Left renal cortex interstitium (tissue), 4 donors: ENCODE measurements at places on chromosomes 3 and 15.

DNA sequence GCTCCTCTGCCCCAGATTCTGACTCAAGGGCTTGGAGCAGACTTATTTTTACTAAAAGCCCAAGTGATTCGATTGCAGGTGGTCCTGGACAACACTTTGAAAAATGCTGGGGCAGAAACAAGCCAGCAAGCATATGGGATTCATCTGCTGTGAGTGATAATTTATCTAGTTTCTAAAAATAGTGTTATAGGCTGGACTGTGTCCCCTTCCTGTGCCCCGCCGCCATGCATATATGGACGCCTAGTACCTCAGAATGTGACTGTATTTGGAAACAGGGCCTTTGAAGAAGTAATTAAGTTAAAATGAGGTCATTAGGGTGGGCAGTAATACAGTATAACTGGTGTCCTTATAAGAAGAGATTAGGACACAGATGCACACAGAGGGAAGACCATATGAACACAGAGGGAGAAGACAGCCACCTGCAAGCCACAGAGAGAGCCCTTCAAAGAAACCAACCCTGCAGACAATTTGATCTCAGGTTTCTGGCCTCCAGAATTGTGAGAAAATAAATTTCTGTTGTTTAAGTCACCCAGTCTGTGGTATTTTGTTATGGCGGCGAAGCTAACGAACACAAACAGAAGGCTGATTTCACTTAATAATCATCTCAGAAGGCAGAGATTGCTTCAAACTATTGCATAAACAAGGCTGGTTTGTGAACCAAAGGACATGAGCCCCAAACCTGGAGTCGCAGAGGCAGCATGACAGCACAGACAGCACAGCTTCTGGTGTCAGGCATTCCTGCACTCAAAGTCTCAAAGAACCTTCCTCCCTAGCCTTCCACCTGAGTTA, 59.1 kb downstream of the CCNL1 start:
- no peak for DNase-seq

GRCh38 chr15:90059208-90059985, 42.9 kb downstream of the IDH2 start:
- no peak for DNase-seq

DNA sequence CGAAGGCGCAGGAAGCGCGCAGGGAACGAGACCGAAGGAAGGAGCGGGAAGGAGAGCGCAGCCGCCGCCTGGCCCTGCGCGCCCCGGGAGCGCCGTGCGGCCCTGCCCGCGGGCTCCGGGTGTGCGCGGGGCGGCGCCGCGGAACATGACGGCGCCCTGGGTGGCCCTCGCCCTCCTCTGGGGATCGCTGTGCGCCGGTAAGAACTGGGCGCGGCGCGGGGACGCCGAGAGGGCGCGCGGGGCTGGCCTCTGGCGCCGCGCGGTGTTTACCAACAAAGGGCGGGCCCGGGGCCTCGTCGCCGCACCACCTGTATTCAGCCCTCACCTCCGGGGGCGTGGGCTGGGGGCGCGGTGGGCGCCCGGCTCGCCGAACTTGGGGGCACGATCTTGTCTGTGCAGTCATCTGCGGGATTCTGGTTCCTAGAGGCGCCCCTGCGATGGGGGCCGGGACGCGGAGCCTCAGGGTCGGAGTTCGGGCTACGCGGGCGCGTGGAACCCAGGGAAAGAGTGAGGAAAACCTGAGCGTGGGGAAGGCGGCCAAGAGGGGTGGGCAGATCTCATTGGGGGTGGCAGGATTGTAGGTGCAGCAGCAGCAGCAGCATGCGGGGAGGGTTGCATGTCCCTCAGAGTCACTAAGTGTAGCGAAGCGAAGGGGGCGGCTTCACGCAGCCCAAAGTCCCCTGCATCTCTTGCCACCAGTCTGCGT, 641 bp downstream of the ACVR2B start:
- DNase-seq = no peak

DNA sequence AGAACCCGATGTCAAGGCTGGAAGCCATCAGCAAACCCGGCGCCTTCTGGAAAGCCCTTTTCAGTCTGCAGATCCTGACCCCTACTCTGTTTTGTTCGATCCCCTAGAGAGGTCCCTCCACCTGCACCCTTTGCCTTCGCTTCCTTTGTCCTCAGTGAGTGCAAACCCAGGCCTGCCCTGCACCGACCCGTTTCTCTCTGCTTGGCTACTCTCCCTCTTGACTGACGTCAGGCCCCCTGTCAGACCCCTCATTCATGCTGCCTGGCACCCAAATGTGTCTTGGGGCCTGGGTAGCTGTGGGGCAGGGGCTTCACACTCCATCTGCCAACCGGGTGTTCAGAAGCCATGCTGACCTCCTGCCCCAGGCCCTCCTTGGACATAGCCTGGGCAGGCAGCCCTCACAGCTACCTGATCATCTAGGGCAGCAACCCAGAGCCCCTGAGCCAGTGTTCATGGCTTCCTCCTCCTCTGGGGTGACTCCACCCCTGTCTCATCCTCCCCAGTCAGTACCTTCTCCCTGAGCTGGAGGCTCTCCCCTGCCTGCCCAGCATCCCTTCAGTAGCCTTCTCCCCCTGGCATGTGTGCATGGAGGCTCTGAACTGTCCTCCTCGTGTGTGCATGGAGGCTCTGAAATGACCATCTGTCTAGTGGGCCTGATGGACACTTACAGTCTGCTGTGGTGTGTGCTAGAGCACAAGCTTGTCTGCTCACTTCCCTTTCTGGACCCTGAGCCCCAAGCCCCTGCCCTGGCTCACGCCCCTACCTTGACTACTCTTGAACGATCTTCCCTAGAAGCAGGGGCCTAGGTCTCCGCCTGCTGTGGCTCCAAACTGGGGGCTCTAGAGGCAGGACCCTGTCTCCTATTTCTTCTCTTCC, 69.4 kb downstream of the EXOG start:
- DNase-seq = no peak

- DNase-seq = no peak
Observed at GRCh38 chr15:93286446-93286845, 197.4 kb upstream of the RGMA start.

- DNase-seq = no peak
Observed at GRCh38 chr3:42189736-42190135, 76.2 kb downstream of the CCK start.

GRCh38 chr3:150739200-150739863, 23.6 kb downstream of the SIAH2 start:
- DNase-seq = no peak

DNA sequence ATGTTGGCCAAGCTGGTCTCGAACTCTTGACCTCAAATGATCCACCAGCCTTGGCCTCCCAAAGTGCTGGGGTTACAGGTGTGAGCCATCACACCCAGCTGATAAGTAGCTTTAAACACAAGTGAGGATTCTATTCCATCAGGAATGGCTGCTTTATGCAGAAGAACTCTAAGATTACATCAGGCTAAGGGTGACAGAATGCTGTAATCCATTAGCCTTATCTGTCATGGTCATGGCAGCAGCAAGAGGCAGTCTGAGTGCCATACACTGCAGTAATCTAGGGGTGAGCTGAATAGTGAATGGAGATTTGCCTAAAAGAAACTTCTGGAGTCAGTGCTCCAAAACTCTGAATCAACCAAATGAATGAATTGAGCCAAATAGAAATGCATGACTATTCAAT, 39.6 kb downstream of the LIPC start:
- DNase-seq = no peak

- no peak for DNase-seq
Observed at GRCh38 chr15:40555876-40556275, 9.0 kb downstream of the CCDC32 start.

DNA sequence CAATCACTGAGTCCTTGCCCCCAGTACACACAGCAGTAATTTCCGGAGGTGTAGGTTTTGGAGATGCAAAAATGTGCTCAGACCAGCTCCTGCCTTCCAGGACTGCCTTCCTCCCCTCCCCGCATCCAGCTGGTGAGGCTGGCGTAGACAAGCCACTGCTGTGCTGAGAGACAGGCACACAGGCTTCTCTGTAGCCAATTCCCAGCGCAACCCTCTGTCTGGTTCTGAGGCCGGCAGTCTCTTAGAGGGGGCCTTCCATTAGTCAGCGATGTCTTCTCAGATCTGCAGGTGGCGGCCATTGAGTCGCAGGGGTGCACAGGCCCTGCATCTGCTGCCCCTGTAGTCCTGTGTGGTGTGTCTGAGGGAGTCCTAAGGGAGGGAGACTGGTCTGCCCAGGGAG, 114.4 kb downstream of the DNAJB8 start:
- DNase-seq = no peak

- DNase-seq = no peak
Observed at GRCh38 chr3:98985431-98985830, 83.9 kb upstream of the DCBLD2 start.

- DNase-seq = no peak
Observed at GRCh38 chr15:63530235-63530634, 25.8 kb downstream of the USP3 start.
